ENCODE measurements at places on chromosomes 2 and 18.

DNA sequence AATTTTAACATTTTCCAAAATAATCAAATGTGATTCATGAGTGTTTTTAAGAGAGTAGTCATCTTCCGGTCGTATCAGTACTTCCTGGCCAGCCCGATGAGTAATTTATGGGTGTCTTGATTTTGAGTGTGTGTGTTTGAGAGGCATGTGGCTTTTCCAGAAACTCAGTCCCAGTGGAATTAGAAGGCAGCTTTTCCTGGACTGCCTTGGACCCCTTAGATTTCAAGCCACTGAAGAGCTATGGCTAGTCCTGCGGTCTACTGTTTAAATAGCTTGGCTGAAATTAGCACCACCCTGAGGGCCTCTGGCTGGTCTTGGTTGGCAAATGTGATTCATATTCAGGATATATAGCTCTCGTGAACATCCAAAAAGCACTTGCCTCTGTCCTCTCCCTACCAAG lies 59.4 kb downstream of the HK2 start:
- DNase-seq = no peak

DNA sequence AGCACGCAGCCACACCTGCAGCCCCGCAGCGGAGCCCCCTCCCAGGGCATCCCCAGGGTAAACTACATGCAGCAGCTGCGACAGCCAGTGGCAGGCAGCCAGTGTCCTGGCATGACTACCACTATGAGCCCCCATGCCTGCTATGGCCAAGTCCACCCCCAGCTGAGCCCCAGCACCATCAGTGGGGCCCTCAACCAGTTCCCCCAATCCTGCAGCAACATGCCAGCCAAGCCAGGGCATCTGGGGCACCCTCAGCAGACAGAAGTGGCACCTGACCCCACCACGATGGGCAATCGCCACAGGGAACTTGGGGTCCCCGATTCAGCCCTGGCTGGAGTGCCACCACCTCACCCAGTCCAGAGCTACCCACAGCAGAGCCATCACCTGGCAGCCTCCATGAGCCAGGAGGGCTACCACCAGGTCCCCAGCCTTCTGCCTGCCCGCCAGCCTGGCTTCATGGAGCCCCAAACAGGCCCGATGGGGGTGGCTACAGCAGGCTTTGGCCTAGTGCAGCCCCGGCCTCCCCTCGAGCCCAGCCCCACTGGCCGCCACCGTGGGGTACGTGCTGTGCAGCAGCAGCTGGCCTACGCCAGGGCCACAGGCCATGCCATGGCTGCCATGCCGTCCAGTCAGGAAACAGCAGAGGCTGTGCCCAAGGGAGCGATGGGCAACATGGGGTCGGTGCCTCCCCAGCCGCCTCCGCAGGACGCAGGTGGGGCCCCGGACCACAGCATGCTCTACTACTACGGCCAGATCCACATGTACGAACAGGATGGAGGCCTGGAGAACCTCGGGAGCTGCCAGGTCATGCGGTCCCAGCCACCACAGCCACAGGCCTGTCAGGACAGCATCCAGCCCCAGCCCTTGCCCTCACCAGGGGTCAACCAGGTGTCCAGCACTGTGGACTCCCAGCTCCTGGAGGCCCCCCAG lies 254.1 kb downstream of the GLI2 start:
- DNase-seq = no peak

- DNase-seq = no peak
These were observed 89.7 kb downstream of the TMEM247 start for GRCh38 chr2:46569061-46569560.

DNA sequence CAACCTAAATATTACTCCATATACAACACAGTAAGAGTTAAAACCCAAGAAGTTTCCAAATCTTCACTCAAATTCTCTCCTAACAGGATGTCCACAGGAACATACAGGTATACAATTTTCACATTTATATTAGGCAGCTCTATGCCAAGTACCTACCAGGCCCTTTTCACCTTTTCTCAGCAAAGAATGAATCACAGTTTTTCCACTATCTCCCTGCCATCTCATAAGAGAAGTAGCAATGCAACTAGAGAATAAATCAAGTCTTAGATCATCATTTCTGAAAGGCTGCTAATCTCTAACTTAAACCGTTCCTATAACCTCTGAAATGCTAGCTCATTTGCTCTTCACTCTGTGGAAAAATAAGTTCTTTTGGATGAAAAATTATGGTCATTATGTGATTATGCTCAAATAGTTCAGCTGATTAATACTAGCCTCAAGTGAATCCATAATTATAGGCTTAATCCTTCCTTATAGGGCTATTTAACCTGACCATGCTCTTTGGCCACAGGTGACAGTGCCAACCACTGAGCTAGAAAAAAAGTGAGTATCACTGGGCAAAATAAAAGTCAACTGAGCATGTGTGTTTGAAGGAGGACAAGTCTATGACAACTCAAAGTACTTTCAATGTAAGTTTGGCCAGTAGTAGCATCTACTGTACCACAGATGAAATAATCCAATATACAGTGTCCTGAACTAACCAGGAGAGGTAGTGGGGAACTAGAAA lies 79.7 kb downstream of the COBLL1 start:
- no peak for DNase-seq

DNA sequence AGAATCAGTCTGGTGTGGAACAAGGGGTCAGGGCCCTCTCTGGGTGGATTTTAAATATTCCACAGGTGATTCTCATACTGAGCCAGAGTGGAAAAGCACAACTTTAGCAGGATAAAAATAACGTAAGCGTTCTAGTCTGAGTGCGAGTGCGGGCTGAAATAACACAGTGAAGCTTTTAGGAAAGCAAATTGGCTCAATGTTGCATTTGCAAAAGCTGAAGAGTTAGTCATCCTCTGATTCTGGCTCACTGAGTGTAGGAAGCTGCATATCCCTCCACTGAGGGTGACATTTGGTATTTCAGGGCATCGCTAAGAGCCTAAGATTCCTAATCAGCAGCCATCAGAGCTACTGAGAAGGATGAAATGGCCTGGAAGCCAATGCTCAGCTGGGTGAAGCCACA lies 134.7 kb downstream of the RIF1 start:
- DNase-seq = no peak
